Activated T-helper 1 cell treated with anti-CD3 and anti-CD28 coated beads, Interleukin-12 subunit alpha, Interleukin-12 subunit beta, Interleukin-2, Interleukin-4 antibody, amounts not matched to agents 30 ng/mL and 10 ng/mL and 1 ng/mL, durations not matched to agents 14 hours and 24 hours and 36 hours (primary cell): ENCODE measurements at places on chromosomes 4 and X. TPM values are rescaled to one million over a fixed set of nuclear protein-coding genes. Genes with fewer than 3 reads are reported as not detected.

Gene FHDC1
- total RNA-seq: 0.10 TPM in 2 replicates

Gene NLGN4X
- not detected in 2 replicates for total RNA-seq

GRCh38 chr4:100130491-100130890 is 59.8 kb downstream of the DDIT4L start:
- no peak overlapping the region for H3K4me3 ChIP-seq
- H3K4me1 ChIP-seq: no peaks in the 10 kb centered on the region
- peaks cover 9% of the 10 kb centered on the region for H3K27me3 ChIP-seq
- no peak overlapping the region for H3K27ac ChIP-seq

DNA sequence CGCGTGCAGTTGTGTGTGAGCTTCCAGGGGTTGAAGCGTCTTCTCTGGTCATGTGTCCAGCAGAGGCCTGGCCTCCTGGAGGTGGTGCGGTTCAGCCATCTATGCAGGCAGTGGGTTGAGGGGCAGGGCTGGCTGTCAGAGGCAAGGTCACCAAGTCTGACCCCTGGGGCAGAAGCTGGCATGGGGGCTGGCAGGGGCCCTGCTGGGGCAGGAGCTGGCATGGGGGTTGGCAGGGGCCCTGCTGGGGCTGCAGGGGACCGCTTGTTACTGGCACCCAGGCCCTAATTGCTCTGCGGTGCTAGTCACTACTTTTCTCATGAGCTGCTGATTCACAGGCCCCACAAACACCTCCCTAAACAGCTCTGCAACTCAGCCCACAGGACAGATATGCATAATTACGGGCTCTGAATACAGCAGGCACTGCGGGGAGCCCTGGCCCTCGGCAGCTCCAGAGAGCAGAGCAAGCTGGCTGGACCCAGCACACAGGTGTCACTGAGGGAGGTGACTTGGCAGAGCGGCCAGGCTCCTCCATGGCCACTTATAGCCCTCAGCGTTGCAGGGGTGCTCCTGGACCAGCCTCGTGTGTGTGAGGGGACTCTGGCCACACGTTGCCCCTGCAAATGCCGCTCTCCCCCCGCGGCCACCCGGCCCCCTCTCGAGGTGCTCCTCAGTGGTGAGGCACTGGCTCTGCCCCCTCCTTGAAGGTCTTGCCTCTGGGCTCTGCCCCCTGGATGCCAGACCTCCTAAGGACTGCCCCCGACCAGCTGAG is 32.7 kb downstream of the CPLX1 start:
- H3K4me1 ChIP-seq: peaks cover 8% of the 10 kb centered on the region
- H3K4me3 ChIP-seq: peak overlapping the region; percentile 78
- peaks cover 44% of the 10 kb centered on the region for H3K27me3 ChIP-seq
- H3K36me3 ChIP-seq: no peaks in the 10 kb centered on the region
- peak overlapping the region; percentile 91 for H3K27ac ChIP-seq
- DNase-seq: no peak

DNA sequence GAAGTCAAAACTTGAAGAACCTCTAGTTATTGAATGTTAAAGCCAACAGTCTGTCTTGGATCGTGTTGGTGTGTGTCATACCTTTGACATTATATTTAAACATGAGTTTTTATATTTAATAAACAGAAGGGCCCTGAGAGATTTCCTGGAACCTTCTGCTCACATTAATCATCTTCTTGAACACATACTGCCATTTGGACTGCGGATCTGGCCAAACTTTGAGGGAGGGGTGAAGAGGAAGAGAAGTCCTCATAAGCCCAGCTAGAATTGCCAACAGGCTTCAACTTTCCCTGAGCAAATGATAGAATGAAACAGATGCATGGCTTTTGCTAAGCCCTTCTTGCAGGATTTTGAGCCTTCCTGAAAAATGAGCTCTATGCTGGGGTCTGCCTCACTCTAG is 27.4 kb downstream of the CCKAR start:
- DNase-seq: no peak
- no peak overlapping the region for H3K27ac ChIP-seq
- no peak overlapping the region for H3K4me3 ChIP-seq
- H3K27me3 ChIP-seq: peaks cover 9% of the 10 kb centered on the region
- peaks cover 13% of the 10 kb centered on the region for H3K4me1 ChIP-seq
- no peaks in the 10 kb centered on the region for H3K36me3 ChIP-seq
